ENCODE measurements at places on chromosomes 12 and 14.

- no peak for DNase-seq
Observed at GRCh38 chr12:103677905-103678304, 90.8 kb downstream of the STAB2 start.

- no peak for DNase-seq
Observed at GRCh38 chr12:39581592-39581991, 38.0 kb downstream of the ABCD2 start.

DNA sequence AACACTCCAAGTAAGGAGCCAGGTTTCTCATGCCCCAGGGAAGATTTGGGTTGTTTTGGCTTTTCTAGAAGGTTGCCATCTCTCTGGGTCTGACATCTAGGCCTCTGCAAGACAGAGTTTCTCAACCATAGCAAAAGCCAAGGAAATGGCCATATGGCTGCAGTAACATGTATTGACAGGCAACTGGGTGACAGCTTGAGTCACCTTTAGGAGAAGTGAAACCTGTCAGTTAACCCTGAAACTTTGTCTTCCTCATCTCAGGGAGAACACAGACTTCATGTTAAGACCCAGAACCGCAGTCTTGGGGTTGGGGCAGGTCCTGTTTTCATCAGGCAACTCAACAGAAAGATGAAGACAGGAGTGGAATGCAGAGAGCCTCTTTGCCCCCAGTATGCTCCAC is 46.0 kb upstream of the PLBD1 start:
- DNase-seq: no peak

DNA sequence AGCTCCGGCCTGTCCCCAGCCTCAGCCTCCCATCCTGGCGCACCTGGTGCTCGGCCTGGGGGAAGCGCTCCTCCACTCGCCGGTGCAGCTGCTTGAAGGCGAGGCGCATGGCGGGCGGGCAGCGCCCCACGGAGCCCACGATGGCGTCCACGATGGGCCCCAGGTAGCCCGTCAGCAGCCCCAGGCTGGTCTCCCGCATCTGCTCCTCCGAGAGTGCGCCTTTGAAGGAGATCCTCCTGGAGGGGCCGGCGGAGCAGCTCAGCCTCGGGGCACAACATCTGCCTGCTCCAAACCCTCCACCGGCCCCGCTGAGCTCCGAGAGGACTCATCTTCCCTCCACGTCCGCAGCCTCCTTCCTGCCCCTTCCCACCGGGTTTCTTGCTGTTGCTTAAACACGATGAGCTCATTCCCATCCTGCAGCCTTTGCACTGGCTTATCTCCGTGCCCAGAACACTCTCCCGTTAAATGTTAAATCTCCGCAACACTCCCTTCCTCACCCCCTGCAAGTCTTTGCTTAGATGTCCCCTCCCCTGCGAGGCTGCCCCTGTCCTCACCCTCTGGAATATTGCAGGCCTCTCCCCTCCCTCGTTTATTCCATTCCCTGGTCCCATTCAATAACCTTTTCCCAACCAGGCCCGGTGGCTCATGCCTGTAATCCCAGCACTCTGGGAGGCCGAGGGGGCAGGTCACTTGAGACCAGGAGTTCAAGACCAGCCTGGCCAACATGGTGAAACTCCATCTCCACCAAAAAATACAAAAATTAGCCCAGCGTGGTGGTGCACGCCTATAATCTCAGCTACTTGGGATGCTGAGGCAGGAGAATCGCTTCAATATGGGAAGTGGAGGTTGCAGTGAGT is 23.3 kb downstream of the RASAL1 start:
- DNase-seq: no peak

- DNase-seq: no peak
Observed at GRCh38 chr12:29582146-29582545, 84.7 kb upstream of the OVCH1 start.

GRCh38 chr14:59529189-59529588 is 44.9 kb downstream of the JKAMP start:
- DNase-seq: no peak

DNA sequence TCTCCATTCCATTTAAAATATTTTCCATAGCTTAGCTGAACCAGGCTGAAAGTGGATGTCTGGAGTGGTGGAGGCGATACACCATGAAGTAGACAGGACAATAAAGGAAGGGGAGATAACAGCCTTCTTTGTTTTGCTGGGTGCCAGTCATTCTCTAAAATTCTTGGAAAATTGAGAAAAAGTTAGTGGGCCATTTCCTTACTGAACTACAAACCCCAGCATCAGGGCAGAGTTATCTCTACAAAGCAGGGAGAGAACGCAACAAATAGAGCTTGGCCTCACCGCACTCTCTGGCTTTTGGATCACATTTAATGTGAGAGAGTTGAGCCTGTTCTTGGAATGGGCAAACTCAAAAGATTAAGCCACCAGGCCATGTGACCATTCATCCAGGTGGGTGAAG is 41.2 kb upstream of the LRRC10 start:
- DNase-seq: no peak

GRCh38 chr12:108640802-108641445 is 7.2 kb upstream of the SELPLG start:
- DNase-seq: peak; percentile 44

- DNase-seq: no peak
Observed at GRCh38 chr12:100656141-100656540, 82.7 kb downstream of the GAS2L3 start.

- no peak for DNase-seq
Observed at GRCh38 chr14:76088771-76089571, 62.8 kb upstream of the GPATCH2L start.

DNA sequence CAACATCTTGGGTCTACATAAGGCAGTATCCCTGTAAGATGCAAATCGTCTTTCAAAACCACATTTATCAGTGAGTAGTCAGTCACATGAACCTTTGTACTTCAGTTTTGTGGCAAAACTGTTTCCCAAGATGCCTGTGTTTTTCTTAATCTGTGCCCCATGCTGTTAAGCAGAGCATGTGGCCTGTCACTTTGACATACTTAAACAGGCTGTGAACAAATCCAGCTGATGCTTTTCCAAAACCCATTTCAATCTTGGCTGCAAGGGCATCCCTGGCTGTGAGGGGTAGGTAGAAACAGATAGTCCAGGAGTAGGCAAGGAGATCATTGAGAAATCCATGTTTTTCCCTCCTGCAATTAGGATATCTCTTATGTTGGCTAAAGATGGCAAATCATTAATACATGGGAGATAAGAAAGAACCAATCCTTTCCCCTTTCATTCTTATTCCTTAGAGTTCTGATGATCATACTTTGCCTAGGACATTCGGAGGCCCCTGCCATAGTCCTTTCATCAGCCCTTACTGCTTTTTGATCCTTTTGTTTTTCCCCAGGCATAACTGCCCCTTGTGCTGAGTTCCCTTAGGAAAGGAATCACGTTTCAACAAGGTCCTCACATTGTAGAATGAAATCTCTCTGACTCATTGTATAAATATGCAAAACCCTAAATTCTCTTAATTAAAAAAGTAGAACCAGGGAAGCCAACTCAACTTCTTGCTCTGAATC is 121.1 kb upstream of the EEA1 start:
- peak; percentile 71 for DNase-seq

DNA sequence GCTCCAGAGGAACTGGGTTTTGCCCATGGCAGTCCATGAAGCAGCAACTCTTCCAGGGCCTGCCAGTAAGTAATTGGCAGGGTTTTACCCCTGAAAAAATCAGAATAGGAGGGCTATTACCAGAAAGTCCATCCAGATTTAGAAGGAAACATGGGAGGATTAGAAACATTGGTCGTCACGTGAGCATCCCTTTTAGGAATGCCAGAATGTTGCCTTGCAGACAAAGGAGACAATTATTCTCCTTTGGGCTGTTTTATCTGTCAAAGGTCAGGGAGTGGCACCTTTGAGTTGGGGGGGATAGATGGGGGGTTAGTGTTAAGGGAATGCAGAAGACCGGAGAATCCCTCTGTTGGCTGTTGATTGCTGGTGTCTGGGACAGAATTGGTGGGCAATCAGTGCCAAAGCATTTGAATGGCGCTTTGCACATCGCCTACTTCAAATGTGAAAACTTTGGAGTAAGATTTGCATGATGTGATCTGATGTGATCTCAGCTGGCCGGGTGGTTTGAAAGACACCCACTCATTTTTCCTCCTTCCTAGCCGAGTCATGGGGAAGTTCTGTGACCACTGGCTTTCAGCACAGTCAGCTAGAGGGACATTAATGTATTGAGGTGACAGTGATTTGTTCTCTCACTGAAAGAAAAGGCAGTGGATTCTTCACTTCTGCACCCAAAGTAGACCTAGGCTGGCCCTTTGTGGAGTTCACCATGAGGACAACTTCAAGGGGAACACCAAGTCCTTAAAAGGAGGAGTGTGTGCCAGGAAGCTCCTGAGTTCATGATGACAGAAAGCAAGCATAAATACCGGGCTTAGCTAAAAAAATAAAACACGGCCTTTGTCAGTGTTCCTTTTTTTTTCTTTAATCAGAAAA is 31.4 kb downstream of the FLVCR2 start:
- DNase-seq: no peak

DNA sequence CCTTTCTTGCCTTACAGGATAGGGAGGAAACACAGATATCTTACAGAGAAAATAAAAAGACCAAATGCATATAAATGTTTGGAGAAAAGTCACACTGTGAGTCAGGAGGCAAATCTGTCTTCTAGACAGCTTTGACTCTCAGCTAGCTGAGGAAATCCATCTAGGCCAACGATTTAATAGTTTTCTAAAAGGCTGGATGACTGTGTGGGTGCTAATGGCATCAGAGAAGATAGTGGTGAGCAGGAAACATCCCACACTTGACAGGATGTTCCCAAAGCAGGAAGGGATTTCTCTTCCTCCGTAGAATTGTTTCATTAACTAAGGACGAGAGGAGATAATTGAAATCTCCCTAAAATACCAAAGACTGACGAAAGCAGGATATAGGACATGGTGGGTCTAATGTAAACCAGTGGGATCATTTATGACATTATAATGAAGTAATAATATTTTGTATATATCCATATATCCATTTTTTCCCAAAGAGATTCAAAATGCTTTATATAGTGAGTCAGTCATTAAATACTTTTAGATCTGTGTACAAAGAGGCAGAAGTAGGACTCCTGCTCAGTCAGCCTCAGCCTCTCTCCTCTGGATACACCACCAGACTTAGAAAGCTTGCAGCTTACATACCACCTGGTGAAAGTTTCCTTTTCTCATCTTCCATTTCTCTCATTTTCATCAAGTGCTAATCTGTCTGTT is 44.3 kb upstream of the PSMA6 start:
- no peak for DNase-seq

DNA sequence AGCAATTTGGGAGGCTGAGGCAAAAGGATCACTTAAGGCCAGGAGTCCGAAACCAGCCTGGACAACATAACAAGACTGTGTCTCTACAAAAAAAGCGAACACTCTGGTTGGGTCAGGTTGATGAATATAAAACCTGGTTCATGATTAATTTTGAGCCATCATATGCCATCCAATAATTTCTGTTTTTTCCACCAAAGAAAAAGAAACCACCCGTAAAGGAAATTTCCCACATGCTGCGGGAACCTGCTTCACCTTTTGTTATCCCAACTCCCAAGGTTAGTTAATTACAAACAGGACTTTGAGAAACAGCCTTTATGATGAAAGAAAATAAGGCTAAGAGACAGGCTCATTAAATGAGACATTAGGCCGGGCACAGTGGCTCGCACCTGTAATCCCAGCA is 24.1 kb upstream of the BICDL1 start:
- DNase-seq: no peak

- DNase-seq: no peak
Observed at GRCh38 chr12:22340143-22340542, 5.6 kb upstream of the ST8SIA1 start.

DNA sequence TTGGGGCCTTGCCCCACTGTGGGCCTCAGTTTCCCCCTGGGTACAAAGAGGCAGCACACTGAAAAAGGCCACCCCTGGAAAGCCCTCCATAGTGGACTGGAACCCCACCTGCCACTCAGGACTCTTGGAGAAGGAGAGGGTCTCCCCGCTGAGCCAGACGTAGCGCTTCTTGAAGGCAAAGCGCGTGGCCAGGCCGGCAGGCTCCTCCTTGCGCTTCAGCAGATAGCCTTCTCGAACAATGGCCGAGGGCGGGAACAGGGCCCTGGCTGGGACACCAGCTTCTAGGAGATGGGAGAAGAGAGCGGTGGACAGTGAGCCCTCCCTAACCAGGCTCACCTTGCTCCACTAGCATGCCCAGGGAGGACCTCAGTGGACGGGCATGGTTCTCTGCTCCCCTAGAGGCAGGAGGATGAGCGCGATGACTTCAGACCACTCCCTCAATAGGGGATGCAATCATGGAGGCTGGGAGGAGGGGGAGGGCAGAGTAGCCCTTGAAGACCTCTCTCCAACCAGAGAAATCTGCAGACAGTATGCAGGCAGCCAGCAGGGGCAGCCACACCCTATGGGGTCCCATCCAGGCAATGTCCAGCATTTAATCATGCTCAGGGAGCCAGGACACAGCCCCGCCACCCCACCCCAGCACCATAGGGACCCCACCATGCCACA is 29.8 kb downstream of the RASAL1 start:
- DNase-seq: no peak

DNA sequence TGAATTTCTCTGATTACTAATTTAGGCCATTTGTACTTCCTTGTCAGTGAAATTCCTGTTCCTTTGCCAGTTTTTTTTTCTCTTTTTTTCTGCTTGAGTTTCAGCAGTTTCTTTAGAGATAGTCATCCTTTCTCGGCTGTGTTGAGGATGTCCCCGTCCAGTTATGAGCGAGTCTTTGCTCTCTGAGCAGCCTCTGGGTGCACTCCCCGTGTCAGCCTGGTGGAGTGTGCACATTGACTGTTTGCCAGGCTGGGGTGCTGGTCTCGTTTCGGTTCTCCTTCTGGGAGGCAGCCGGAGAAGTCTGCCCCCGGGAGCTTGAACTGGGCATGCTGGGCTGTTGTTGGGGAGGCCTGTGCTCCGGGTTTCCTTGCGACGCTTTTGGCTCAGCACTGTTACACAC is 3.0 kb downstream of the PACS2 start:
- DNase-seq: peak; percentile 70

DNA sequence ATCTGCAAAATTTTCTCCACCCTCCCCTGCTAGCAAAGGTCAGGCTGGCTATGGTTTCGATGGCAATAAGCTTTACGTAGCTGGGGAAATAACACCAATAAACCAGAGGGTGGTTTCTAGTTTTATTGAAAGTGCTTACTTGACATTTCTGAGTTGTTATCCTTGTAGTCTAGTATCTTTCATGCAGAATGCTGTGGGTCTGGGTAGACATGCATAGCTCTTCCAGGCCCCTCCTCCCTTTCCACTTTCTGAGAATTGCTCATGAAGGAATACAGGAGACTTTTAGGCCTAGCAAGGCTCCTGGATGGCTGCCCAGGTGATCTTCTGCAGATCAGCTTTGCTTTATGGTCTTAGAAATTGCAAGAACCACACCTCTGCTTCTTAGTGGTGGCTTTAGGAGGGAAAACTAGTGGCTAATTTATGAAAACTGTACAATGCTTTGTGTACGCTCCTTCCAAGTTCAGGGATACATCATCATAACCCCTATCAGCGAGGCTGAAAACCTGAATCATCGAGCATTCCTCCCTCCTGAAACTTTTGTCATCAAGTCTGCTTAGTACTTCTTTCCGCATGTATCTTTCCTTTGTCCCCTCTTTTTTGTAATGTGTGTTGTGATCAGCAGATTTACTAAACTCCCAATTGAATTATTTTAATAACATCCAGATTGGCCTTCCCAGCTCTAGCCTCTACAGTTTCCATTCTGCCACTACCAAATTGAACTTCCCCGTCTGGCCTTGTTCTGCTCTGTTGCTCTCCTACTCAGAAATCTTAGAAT is 473.0 kb downstream of the RAD51B start:
- DNase-seq: no peak

Data from AG10803 (cell line).